ENCODE measurements at places on chromosomes 5 and 9. TPM values are rescaled to one million over a fixed set of nuclear protein-coding genes. Genes with fewer than 3 reads are reported as not detected.

DNA sequence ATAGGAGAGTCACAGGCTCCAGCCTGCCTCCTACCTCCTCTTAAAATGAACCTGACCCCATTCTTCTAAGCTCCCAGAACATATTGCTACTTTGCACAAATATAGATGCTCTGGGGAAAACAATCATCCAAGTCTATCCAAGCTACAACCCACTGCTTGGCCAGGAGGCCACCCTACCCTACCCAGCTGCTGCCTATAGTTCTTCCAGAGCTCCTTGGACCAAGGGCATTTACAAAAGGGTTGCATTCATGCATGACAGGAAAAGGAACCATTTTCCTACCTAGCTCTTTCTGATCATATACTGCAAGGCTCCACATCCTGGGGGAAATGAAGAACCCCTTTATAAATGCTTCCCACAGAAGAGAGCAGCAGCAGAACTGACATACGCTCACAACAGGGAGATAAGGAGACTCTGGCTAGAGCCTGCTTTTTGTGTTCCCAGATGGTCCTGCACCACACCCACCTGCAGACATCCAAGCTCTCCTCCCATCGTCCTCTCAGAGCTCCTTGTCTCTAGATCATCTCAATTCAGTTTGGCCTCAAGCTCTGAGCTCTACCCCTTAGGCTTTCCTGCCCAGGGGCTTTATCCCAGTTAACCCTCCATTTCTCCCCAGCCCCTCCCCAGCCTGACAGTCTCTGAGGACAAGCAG lies 185.5 kb downstream of the SPOCK1 start:
- DNase-seq, result no peak

The MAMDC2 gene
- total RNA-seq, result 12.5 TPM

The CYLC2 gene
- total RNA-seq, result not detected

DNA sequence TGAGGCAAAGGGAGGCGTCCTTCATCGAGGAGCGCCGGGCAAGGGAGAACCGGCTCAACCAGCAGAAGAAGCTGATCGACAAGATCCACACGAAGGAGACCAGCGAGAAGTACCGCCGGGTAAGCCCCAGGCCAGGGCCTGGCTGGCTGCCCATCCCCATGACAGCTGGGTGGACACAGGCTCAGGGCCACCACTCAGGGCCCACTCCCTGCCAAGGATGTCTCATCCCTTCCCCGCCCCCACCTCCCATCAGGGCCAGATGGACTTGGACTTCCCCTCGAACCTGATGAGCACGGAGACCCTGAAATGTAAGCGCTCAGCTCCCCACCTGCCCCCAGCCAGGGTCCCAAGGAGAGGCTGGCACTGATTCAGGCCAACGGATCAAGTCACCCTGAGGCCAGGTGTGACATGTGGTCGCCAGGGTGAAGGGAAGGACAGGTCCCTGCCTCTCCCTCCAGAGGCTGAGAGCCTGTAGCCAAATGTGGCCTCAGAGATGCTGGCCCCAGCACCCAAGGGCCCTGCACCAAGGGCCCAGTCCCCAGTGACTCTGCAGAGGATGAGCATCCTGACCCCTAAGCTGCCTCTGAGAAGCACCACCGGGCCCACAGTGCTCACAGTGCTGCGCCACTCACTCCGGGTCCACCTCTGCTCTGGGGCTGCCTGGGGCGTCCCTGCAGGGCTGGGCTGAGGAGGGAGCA lies 3.1 kb upstream of the RABL6 start:
- DNase-seq, result peak; percentile 39

The SURF1 gene
- 50.9 TPM for total RNA-seq

GRCh38 chr5:172878933-172879752 lies 45.1 kb downstream of the ERGIC1 start:
- DNase-seq, result peak; percentile 82

- no peak for DNase-seq
Observed at GRCh38 chr9:114745108-114745848, 60.6 kb downstream of the TNFSF15 start.

DNA sequence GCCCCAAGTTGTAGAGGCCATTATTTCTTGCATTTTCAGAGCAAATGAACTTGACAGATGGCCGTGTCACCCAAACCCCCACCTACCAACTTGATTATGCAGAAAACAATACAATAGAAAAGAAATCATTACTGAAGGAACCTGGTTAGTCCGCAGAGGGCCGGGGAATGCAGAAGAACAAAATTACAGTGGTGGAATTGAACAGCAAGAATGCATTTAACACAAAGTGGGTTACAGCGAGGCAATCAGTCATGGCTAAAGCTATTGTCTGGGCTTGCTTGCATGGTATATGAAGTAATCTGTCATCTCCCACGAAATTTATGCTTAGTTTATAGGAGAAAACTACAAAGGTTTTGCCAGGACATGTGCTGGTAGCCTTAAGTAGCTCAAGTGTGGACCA lies 238.3 kb upstream of the IRX1 start:
- no peak for DNase-seq

DNA sequence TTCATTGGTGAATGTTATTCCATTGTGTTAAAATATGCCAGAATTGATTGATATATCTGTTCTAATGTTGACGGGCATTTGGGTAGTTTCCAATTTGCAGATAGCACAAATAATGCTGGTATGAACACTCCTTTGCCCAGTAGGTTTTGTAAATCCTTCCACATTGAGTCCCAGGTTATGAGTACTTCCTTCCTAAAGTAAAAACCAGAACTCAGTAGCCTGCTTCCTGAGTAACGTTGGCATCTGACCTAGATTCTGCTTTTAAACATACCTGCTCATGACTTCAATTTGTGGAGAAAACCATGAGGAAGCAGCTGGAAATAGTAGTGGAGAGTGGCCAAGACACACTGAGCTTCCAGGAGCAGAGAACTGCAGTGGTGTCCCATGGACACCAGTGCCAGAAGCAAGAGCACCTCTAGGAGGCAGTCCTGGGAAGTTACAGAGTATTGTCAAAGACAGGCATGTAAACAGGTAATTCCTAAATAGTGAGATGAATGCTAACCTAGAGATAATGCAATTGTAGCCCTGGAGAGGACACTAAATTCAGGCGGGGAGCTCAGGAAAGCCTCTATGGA lies 24.3 kb upstream of the RASGRF2 start:
- no peak for DNase-seq

DNA sequence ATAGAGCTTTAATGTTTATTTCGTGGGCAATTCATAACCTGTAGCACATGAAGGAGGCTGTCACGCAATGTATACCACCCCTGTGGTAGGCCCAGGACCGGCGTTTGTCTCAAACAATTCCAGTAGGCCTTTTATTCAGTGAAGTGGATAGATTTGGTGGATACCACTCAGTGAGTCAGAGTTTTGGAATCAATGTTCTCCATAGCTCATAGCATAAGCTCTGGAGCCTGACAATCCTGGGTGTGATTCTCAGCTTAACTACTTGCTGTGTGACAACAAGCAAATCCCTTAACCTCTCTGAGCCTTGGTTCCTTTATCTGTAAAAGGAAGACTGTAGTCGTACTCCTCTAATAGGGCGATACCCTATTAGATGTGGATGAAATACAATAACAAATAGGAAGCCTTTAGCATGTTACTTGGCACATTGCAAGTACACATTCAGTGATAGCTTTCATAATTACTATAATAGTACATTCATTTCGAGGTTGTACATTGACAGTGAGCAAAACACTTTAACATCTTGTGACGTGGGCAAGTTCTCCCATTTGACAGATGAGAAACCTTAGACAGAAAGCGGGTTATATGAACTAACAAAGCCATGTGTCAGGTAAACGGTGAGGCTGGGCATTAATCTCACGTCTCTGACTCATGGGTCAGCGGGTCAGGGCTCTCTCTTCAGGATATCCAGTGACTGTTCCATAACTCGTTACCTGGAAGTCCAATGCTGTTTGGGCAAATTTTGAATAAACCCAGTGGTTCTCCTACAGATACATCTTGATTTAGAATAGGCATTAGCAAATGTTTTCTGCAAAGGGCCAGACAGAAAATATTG lies 130.8 kb downstream of the C9orf152 start:
- no peak for DNase-seq

The CCNO gene
- 0.51 TPM for total RNA-seq

GRCh38 chr5:78628270-78628992 lies 20.1 kb downstream of the LHFPL2 start:
- DNase-seq, result no peak

The SOWAHA gene
- total RNA-seq, result 1.8 TPM

The PIP5KL1 gene
- total RNA-seq, result 2.3 TPM

DNA sequence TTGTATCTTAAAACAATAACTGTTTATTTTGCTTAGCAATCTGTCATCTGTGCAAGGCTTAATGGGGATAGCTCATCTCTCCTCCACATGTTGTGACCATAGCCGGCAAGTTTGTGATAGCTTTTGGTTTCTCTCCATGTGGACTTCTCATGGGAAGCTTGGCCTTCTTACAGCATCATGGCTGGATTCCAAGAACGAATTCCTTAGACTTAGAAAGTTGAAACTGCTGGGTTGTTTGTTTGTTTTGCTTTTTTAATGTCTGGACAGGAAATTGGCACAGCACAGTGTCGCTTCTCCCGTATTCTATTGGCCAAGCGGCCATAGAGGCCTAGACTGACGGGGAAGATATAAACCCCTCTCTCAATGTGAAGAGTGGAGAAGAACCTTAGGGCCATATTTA lies 61.0 kb upstream of the PRDM9 start:
- no peak for DNase-seq

- no peak for DNase-seq
Observed at GRCh38 chr9:19631181-19631580, 157.7 kb downstream of the SLC24A2 start.

- no peak for DNase-seq
Observed at GRCh38 chr5:139377226-139377625, 5.9 kb downstream of the SLC23A1 start.

GRCh38 chr5:136066661-136067271 lies 38.0 kb downstream of the TGFBI start:
- DNase-seq, result peak; percentile 30

DNA sequence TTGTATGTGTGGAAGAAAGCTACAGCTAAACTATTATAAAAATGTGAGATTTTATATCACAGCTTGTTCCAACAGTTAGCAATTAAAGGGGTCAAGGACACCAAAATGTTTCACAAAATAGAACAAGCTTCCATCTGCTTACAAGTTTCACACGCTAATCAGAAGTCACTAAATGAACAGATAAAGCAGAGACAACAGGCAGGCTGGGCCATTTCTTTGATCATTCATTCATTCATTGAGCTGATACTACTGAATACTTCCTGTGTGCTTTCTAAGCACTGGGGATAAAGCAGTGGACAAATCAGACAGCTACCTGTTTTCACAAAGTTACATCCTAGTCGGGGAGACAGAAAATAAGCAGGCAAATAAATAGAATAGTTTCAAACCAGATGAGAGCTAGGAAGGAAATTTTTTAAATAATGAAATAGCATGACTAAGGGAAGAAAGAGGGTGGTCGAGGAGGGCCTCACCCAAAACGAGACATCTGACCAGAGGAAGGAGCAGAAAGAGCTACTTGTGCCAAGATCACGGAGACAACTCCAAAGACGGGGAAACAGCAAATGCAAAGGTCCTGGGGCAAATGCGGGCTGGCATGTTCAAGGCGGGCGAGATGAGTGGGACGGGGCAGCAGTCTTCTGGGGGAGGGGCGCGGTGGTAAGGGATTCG lies 1.2 kb downstream of the MAPK9 start:
- DNase-seq, result no peak

GRCh38 chr9:94160594-94161501 lies 76.6 kb downstream of the PTPDC1 start:
- no peak for DNase-seq

GRCh38 chr5:131186561-131187256 lies 16.0 kb downstream of the LYRM7 start:
- DNase-seq, result no peak

- DNase-seq, result no peak
Observed at GRCh38 chr5:21140987-21141386, 1153.0 kb upstream of the CDH18 start.

- no peak for DNase-seq
Observed at GRCh38 chr5:155750101-155750500, 576.9 kb upstream of the SGCD start.

The CTXN3 gene
- total RNA-seq, result not detected

DNA sequence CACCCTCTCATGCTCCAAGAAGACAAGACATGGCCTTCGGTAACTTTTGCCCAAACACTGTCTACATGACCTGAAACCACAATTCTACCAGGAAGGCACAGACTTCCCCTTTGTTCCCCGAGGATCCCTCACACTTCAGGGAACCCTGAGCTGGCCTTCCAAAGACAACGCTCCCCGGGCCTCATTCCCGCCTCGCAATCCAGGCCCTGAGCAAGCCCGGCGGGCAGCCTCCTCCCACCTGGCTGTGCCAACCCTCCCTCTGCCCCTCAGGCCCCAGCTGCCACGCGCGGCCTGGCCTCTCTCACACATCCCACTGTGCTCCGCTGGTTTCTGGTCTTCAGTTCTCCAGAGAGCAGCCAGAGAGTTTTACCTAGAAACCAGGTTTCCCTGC lies 7.3 kb downstream of the QSOX2 start:
- DNase-seq, result no peak

- DNase-seq, result no peak
Observed at GRCh38 chr5:67983251-67984110, 232.1 kb upstream of the PIK3R1 start.

DNA sequence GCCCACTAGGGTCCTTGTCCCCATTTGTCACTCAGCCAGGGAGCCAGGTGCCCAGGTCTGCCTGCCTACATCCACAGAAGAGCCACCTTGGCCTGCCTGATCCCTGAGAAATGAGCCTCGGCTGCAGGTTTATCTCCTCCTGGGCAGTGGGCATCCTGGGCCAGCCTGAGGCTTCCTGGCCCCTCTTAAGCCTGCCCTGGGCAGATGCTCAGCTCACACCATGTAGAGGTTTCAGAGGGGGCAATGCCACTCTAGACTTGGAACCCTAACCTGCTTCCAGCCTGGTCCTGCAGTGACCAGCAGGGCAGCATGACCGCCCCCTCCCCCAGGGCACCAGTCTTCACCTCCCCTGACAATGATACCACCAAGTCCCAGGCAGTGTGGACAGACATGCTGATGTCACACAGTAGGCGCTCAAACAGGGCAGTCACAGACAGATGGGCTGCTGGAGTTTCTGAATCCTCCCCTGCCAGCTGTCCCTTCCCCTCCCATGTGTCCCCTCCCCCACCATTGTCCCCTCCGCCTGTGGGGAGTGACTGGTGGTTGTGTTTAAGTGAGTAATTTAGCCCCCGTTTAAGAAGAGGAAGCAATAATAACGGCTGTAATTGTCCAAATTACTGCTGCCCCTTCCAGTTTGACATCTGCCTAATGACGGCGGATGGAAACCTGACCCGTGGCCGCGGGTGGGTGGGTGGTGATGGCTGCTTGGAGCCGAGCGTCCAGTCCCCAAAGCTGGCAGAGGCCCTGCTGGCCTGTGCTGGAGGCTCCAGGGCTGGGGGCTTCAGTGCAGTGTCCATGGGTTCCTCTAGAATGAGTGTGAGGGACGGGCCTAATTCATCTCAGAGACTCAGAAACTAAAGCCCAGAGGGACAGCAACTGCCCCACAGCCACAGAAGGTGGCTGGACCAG lies 147.7 kb downstream of the BARX1 start:
- DNase-seq, result no peak

DNA sequence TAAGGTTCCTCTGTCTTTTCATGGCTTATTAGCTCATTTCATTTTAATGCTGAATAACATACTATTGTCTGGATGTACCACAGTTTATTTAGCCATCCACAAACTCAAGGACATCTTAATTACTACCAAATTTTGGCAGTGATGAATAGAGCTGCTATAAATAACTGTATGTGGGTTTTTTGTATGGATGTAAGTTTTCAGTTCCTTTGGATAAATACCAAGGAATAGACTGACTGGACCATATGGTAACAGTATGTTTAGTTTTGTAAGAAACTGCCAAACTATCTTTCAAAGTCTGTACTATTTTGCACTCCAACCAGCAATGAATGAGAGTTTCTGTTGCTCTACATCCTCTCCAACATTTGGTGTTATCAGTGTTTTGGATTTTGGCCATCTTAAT lies 38.7 kb downstream of the SCAMP1 start:
- DNase-seq, result no peak
